ENCODE measurements at places on chromosomes 13 and 19.

DNA sequence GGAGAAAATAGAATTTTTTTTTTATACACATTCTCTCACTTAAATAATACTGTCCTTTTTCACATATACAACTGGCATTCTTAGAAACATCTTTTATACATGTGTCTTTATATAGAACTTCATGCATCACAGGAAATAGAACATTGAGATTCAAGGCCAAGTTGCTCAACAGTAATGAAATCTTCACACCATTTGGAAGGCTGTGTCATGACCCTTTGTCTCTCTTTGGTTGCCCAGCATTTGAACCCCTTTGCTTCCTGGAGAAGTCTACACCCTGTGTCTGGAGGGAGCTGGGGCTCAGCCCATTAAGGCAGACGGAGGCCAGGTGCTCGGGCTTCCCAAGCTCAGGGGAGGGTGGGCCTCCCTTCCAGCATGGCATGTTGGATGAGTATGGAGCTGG is 41.1 kb downstream of the B3GLCT start:
- no peak overlapping the region for H3K27ac ChIP-seq
- DNase-seq, result no peak
- H3K27me3 ChIP-seq, result no peaks in the 10 kb centered on the region
- no peak overlapping the region for H3K4me3 ChIP-seq

DNA sequence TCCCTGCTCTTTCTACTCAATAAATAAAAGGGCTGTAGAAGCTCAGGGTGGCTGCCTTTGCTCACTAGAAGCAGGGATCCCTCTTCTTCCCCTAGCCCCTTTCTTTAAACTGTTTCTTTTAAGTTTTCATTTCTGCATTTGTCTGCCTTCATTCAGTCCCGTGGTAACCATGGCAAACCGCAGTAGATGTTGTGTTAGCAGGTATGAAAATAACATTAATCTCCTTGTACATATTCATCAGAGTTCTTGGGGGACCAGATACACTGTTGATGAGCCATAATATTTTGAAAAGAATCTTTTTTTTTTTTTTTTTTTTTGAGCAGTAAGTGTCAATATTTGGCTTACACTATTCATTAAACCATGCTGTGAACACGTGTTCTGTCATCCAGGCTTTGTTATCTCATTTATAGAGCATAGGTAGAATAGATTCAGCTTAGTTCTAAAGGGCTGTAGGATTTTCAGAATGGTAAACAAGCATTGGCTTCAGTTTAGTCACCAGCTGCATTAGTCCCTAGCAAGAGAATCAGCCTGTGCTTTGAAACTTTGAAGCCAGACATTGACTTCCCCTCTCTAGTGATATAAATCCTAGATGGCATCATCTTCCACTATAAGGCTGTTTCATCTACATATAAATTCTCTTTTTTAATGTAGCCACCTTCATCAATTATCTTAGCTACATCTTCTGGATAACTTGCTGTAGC is 59.4 kb upstream of the SPRY2 start:
- no peaks in the 10 kb centered on the region for H3K27me3 ChIP-seq
- peaks cover 28% of the 10 kb centered on the region for H3K4me1 ChIP-seq
- no peak overlapping the region for H3K4me3 ChIP-seq

- no peaks in the 10 kb centered on the region for H3K36me3 ChIP-seq
- DNase-seq, result no peak
- no peaks in the 10 kb centered on the region for H3K27me3 ChIP-seq
- H3K27ac ChIP-seq, result no peak overlapping the region
- no peaks in the 10 kb centered on the region for H3K4me1 ChIP-seq
- H3K4me3 ChIP-seq, result no peak overlapping the region
Observed at GRCh38 chr13:35648201-35648600, 171.7 kb upstream of the MAB21L1 start.

DNA sequence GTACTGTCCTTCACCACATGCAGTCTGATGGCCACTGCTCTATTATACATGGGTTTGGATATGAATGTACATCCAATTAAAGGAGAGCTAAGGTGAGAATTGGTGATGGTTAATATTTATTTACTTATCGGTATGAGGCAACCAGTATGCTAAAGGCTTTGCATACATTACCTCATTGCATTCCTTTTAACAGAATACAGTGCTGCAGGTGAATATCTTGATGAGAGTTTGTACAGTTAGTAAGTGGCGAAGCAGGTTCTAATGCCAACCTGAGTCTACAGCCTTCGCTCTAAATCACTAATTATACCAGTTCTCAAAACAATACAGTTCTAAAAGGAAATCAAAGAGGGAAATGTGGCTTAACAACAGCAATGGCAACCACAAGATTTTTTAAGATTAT is 284.1 kb downstream of the ITGBL1 start:
- H3K36me3 ChIP-seq, result no peaks in the 10 kb centered on the region
- no peak overlapping the region for H3K27ac ChIP-seq
- peaks cover 2% of the 10 kb centered on the region for H3K27me3 ChIP-seq
- DNase-seq, result no peak

DNA sequence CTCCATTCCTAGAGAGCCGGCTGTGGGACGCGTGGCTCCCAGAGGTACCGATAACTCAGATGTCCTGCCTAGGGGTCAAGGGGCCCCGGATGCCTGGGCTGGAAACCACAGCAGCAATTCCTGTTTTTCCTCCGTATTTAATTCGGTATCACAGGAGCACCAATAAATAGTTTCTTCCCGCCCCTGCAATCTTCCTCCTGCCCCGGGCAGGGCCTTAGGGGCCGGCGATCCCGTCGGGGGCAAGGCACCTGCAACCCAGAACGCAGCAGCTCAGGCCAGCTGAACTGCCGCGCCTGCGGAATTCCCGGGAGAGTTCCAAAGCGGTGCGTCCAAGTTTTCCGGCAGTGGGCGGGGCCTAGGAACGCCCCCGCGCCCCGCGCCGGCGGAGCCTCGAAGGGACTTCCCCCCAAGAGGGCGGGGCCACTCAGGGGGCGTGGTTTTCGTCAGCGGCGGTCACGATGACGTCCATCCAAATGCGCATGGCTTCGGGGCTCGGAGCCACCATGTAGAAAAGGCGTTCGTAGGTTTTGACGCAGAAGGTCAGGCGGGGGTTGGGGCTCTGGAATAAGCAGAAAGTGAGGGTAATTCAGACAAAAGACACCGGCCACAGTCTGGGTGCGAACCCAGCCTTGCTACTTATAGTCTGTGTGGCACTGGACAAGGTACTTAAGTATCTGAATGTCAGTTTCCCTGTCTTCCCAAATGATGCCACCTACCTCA is 9.7 kb upstream of the LYPD3 start:
- H3K4me3 ChIP-seq, result peak overlapping the region; percentile 63
- H3K27me3 ChIP-seq, result no peaks in the 10 kb centered on the region
- peaks cover 38% of the 10 kb centered on the region for H3K36me3 ChIP-seq
- peak; percentile 97 for DNase-seq
- peak overlapping the region; percentile 92 for H3K27ac ChIP-seq

DNA sequence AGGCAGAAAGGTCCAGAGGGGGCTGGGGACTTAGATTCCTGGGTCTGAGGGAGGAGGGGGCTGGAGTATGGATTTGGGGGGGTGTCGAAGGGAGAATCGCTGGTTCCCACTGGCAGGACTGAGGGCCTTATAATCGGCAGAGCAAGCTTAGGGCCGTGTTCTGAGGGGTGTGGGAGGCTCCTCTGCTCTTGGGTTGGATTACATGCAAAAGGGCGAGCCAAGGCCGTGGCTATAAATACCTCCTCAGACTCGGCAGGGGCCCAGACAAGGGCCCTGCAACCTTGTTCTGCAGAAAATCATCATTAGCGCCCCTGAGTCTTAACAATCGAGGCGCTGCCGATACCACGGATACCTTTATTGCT is 707 bp upstream of the MAMSTR start:
- peak overlapping the region; percentile 98 for H3K27ac ChIP-seq
- no peaks in the 10 kb centered on the region for H3K27me3 ChIP-seq
- peaks cover 22% of the 10 kb centered on the region for H3K4me1 ChIP-seq
- H3K36me3 ChIP-seq, result peaks cover 4% of the 10 kb centered on the region
- DNase-seq, result no peak

DNA sequence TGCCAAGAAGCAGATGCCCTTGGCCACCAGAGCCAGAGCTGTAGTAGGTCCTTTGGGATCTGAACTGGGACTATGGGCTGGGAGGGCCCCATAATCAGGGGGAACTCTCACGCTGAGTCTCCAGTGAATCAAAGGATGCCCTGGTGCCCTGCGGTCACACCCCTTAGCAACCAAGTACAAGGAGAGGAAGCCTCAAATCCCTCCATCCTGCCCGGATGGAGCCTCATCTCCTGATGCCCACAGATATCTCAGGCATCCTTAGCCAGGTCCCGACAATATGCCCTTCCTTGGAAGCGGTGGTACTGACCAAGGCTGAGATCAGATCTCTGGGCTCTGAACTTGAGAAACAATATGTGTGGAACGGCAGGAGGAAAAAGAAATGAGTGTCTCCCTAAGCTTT is 1.7 kb downstream of the PLEKHA4 start:
- H3K4me1 ChIP-seq, result peaks cover 2% of the 10 kb centered on the region
- no peak overlapping the region for H3K27ac ChIP-seq
- DNase-seq, result no peak
- no peak overlapping the region for H3K4me3 ChIP-seq
- no peaks in the 10 kb centered on the region for H3K36me3 ChIP-seq
- H3K27me3 ChIP-seq, result no peaks in the 10 kb centered on the region
